ENCODE measurements at places on chromosomes 13 and 19.

- peak; percentile 9 for ATAC-seq
Observed at GRCh38 chr19:38734426-38735256, 9.6 kb downstream of the CAPN12 start.

GRCh38 chr13:99353246-99353600 is 46.0 kb upstream of the GPR183 start:
- no peak for ATAC-seq

DNA sequence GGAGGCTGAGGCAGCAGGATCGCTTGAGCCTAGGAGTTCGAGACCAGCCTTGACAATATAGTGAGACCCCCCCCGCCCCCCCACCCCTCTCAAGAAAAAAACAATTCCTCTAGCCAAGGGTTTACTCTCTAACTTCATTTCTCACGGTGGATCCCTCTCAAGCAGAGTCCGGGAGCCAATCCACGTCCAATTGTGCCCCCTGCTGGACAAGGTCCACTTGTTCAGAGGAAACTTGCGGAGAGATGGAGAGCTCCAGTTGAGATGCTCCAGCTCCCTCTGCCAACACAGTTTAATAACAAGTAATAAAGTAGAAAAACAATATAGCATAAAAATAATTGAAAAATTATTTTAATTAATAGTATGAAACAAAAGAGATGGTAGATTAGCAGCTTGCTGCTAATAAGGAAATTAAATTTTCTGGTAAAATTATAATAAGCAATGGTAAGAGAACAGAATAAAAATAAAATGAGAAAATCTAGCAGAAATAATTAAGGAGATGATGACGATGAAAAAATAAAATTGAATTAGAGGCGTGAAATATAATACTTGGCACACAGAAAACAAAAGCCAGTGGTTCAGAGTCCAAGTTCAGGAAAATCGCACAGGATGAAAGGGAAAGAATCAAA is 14.5 kb upstream of the SIGLEC14 start:
- peak; percentile 50 for ATAC-seq

GRCh38 chr19:6509118-6509971 is 7.2 kb upstream of the TUBB4A start:
- ATAC-seq: no peak

DNA sequence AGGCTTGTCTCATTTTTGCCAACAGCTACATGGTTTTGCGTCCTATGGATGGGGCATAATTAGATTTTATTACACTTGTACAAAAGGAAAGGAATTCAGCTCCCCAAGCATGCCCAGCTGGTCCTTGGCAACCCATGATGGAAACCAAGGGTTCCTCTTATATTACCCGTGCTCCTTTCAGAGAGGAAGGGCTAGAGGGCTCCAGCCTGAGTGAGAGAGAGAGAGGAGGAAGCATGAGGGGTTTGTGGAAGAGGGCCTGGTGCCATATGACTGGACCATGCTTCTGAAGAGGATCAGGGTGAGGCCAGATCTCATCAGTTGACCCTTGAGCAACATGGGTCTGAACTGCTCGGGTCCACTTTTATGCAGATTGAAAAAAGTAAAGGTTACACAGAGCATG is 3.5 kb upstream of the RPS9 start:
- no peak for ATAC-seq

- peak; percentile 54 for ATAC-seq
Observed at GRCh38 chr13:50261130-50261901, 246.1 kb downstream of the KCNRG start.

- no peak for ATAC-seq
Observed at GRCh38 chr13:52707375-52707774, 32.2 kb downstream of the CNMD start.

DNA sequence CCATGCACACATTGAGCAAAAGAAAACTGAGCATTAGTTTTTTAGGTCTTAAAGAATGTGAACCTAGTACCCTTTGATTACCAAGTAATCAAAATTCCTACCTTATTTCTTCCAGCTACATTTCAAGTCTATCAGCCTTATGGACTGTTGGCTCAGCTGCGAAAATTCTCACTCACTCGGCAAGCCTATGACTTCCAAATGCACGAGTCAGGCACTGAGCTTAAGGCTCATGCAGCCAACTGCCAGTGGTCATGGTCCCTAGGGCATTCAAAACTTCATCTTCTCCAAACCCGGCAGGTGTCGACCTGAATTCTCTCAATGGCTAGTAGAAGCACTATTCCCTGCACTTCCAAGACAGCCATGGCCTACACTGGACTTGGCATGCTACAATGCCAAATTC is 41.2 kb downstream of the RUBCNL start:
- no peak for ATAC-seq

DNA sequence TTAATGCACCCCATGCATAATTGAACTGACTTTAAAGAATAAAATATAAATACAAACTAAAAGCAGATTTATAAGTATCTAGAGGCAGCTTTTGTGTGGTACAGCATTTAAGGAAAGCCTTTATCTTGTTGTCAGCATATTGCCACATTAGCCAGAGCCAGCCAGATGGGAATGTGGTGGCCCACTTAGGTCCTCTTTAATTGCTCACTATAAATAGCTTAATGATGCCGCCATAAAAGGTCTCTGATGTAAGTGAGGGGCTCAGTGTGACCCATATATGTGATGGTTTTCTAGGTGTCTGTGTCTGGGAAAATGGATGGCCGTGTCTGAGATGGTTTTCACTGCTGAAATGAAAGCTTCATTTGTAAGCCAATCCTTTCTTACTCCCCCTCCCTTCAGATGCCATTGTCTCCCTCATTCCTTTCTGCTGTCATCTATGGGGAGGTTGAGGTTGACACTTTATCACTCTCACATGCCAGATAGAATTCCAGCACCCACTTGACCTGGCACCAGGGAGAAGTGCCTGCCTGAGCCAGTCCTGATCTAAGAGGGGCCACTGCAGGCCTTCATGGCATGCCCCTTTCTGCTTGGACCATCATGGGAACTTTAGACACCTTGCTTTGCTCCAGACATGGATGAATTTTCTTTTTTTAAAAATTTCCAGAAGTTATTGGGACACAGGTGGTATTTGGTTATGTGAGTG is 135.3 kb downstream of the MTUS2 start:
- ATAC-seq: no peak

DNA sequence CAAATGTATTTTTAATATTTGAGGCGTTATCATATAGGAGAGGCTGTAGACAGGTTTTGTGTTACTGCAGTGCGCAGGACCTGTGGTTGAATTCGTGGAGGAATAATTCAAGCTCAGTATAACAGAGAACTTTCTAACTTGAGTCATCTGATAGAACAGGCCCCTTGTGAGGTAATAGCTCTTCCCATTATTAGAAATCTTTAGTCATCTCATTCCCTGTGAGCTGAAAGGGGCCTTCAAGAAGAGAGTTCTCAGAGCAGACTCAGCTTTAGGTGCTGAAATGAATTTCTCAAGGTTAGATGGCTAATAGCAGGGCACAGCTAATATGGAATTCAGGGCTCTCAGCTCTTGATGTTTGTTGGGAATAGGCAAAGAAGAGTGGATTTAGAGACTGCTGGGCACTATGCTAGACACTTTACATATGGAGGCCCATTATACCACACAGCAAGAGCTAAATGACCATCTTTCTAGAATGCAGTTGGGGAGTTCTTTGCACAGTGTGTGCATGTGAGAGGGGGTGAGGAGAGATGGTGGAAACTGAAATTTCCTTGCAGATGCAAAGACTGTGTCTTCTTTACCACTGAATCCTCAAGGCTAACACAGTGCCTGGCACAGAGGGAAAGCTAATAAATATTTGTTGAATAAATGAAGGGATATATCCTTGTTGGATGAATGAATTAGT is 89.5 kb downstream of the DGKH start:
- peak; percentile 67 for ATAC-seq

- ATAC-seq: no peak
Observed at GRCh38 chr13:64028551-64028950, 2612.9 kb upstream of the PCDH20 start.

DNA sequence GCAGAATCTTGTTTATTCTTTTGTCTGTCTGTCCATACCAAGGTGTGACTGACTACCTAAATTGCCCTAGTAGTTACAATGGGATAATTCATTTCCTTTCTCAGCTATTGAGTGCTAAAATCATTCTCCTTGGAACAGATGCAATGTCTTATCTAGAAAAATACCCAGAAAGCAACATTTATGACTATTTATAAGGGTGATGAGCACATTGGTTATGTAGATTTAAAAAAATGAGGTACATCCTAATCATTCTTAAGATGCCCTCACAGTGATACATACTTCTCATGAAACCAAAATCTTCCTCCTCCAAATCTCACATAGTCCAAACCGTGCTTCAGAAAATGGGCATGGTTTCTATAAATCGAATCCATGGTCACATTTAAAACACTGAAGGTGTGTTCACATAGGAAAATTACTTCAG is 11.6 kb upstream of the UBE2L5 start:
- no peak for ATAC-seq

DNA sequence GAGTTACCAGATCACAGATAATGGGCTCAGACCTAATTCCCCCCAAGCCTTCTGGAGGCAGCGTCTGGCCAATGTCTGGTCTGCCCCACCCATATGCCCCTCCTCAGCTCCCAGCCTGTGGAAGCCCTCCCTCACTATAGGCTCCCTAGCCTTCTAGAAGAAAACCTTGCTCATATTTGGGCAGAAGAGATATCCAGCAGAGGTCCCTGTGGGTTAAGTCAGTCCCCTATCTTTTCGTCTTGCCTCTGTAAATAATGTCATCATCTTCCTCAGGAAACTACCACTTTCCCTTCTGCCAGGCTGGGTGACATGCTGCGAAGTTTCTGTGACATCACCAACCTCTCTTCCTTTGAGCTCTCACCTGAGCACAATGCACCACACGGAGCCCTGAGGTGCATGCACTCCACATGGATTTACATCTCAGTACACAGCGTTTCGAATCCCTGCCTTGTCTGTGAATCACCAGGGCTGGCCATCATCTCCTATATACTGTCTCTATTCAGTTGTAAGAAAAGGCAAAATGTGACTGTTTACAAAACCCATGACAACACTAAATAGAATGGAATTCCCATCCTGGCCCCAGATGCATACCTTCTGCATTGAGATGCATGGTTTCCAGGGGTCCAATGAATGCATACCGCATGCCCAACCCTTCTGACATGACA is 112.8 kb downstream of the CRYL1 start:
- peak; percentile 71 for ATAC-seq

DNA sequence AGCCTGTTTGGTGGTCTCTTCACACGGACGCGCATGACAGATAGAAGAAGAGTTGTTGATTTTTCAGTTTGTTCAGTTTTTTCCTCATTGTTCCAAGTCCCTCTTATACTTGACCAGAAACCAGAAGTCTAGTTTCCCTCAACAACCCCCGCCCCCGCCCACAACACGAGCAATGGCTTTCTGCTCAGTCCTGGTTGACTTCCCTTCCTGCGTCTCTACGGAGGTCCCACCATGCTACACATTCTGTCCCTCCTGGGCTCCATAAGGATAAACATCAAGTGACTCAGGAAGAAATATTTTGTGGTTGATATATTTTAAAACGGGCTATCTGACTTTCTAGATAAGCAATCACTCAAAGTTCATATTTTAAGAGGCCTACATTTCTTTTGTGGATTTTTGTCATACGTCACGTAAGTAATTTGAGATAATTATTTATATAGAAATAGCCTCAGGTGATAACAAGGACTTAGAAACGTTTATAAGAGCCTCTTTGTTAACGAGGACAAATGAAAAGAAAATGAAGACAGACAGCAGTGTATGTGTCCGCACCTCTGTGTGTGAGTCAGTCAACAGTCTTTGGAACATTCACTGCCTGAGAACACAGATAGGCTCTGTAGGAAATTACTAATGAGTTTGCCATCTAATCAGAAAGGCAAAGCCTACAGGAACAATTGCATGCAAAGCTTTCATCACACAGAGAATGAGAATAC is 214.4 kb downstream of the RAP2A start:
- ATAC-seq: no peak

- ATAC-seq: no peak
Observed at GRCh38 chr19:31979362-31979761, 366.0 kb upstream of the ZNF507 start.

GRCh38 chr13:109743706-109744453 is 42.5 kb downstream of the IRS2 start:
- ATAC-seq: peak; percentile 57

GRCh38 chr19:32676186-32676894 is 692 bp downstream of the RGS9BP start:
- no peak for ATAC-seq

- ATAC-seq: peak; percentile 96
Observed at GRCh38 chr13:41546372-41547190, 89.2 kb downstream of the RGCC start.

- no peak for ATAC-seq
Observed at GRCh38 chr13:65595916-65596315, 1634.2 kb downstream of the PCDH9 start.

- no peak for ATAC-seq
Observed at GRCh38 chr13:101398191-101398590, 18.1 kb downstream of the NALCN start.

GRCh38 chr19:3519126-3519525 is 13.0 kb downstream of the FZR1 start:
- ATAC-seq: no peak

DNA sequence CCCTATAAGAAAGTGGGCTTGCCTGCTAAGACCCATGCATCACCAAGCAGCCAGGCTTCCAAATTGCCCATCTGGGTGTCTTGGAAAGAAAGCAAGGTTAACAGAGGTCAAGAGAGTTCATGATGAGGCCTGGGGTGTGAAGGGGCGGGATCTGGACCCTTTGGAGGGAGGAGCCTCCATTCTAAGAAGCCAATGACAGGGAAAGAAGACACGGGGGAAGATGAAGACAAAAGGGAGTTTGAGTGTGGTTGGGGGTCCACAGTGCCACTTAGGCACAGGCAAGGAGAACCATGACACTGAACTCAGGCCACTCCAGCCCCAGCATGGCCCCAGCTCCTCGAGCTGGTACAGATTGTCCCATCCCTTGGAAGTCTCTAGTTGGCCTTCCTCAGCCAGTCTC is 350.2 kb upstream of the TSHZ3 start:
- no peak for ATAC-seq

- ATAC-seq: no peak
Observed at GRCh38 chr19:36051637-36052036, 2.4 kb downstream of the THAP8 start.

DNA sequence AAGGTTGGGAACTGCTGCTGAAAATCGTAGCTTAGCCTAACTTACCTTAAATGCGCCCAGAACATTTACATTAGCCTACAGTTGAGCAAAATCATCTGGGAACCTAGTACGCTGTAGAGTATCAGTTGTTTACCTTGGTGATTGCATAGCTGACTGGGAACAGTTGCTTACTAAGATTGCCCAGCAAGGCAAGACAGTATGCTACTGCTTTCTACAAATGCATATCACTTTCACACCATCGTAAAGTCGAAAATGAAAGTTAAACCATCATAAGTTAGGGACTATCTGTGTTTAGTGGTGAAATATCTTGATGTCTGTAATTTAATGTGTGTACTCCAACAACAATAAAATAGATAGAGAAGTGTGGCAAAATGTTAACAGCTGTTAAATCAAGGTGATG is 1670.6 kb upstream of the PCDH20 start:
- ATAC-seq: no peak

All from activated T-helper 17 cell treated with anti-CD3 and anti-CD28 coated beads, Interleukin-2, amount 50 U/mL, for 72 hours (primary cell).